Left lung (tissue), 14 donors: ENCODE measurements at places on chromosomes 5 and 9. TPM values are rescaled to one million over a fixed set of nuclear protein-coding genes. Genes with fewer than 3 reads are reported as not detected.

KIF2A gene
- 44.6 TPM for polyA plus RNA-seq

PDE8B gene
- 6.5 TPM for polyA plus RNA-seq

CER1 gene
- polyA plus RNA-seq: 0.22 TPM

IL13 gene
- not detected for polyA plus RNA-seq

PCDHA8 gene
- 0.16 TPM for polyA plus RNA-seq

KIF4B gene
- 0.10 TPM for polyA plus RNA-seq
